ENCODE measurements at places on chromosomes 12 and 14.

GRCh38 chr12:46207644-46208043 lies 61.2 kb downstream of the SLC38A1 start:
- H3K4me3 ChIP-seq = no peak overlapping the region
- no peak for DNase-seq
- H3K27me3 ChIP-seq = no peaks in the 10 kb centered on the region
- H3K36me3 ChIP-seq = peaks cover 83% of the 10 kb centered on the region

GRCh38 chr12:88572781-88573549 lies 7.3 kb downstream of the KITLG start:
- no peaks in the 10 kb centered on the region for H3K36me3 ChIP-seq
- no peaks in the 10 kb centered on the region for H3K4me1 ChIP-seq
- peaks cover 1% of the 10 kb centered on the region for H3K27me3 ChIP-seq
- H3K4me3 ChIP-seq = no peak overlapping the region

DNA sequence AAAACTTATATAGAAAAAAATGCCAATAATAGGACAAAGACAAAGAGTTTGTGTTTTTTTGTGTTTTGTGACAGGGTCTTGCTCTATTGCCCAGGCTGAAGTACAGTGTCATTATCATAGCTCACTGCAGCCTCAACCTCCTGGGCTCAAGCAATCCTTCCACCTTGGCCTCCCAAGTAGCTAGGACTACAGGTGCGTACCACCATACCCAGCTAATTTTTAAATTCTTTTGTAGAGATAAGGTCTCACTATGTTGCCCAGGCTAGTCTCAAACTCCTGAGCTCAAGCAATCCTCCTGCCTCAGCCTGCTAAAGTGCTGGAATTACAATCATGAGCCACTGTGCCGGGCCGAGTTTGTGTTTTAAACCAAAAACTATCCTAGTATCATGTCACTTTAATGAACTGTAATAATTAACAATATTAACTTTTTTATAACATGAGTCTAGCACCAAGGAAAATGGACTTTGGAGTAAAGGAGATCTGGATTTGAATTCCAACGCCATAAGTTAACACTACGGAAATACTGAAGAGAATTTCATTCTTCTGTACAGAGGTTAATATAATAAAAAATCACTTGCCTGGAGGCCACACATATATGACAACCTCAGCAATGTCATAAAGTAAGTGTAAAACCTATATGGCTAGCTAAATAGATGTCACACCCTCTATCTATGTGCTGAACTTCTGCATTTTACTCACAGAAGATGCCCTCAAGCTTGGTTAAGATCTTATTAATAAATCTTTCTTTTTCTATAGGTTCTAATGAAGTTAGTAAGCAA lies 53.2 kb downstream of the EPS8 start:
- no peak for DNase-seq
- H3K27me3 ChIP-seq = peaks cover 11% of the 10 kb centered on the region
- no peak overlapping the region for H3K4me3 ChIP-seq

DNA sequence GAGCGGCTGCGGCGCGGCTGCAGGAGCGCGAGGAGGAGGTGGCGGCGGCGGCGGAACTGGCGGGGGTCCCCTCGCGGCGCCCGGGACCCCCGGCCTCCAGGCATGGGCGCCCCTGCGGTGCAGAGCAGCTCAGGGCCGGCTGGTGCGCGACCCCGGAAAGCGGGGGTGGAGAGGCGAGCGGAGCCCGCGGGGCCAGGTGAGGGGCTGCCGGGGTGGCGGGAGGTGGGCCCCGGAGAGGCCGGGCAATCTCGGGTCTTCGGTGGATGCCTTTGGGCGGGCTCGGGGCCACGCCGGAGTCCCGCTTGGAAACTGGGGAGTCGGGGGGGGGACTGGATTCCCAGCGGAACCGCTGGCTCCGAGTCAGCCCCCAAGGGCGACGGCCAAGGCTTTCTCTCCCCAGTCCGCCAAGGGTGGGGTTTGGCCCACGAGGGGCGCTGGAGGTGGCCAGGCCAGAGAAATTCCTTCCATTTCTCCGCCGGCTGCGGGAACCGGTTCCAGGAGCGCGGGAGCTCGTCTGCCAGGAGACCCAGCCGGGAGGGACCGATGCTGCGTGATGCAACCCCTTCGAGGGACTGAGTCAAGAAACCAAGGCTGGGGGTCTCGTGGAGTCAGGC lies 13.9 kb upstream of the NR4A1 start:
- no peaks in the 10 kb centered on the region for H3K27me3 ChIP-seq
- DNase-seq = no peak
- peaks cover 28% of the 10 kb centered on the region for H3K4me1 ChIP-seq
- peak overlapping the region; percentile 45 for H3K4me3 ChIP-seq
- no peak overlapping the region for H3K27ac ChIP-seq

DNA sequence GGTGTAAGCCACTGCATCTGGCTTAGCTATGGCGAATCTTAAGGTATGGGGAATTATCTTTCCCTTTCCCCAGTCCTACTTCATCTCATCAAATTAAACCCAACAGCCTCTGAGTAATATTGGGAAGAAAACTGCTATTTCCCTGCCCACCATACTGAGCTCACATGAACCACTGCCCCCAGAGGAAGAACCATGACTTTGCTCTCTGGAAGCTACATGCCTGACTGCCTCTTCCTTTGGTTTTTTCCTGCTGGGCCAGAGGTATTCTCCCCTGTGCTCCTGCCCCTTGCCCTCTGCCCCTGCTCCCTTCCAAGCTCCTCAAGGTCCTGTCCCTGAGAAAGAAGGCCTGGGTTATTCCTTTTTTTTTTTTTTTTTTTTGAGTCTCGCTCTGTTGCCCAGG lies 15.2 kb downstream of the RILPL2 start:
- H3K4me1 ChIP-seq = peaks cover 6% of the 10 kb centered on the region

DNA sequence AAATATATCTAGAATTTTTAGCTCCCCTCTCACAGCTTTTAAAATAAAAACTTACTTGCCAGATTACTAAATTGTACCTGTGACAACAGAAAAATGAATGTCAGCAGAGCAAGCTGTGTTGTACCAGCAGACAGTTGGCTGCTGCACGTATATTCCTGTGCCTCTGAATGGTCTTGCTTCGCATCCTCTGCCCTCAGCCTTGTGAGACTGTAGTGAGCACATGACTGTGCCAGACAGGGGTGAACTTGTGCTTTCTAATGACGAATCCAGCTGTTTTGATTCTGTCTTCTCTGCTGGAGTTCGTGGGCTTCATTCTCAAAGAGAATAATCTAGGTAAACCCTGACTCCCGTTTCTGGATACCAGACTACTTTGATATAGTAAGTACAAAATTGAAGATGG lies 58.3 kb upstream of the FRMD6 start:
- H3K27me3 ChIP-seq = peaks cover 32% of the 10 kb centered on the region
- H3K4me1 ChIP-seq = peaks cover 7% of the 10 kb centered on the region
- DNase-seq = no peak
- no peak overlapping the region for H3K27ac ChIP-seq

DNA sequence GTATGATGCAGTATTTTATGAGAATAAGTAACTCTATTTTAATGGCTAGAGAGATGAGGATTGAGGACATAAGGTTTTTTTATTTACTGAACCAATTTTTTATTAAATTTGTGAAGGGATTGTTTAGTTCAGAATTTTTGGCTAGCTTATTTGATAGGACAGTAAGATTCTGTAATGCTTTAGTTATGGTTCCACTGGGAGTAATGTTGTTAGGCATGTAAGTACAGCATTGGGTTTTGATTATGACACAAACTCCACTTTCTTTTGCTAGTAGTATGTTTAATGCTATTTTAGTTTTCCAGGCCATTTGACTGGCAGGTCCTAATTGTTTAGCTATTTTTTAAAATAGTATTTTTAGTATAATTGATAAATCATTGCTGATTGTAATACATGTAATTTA lies 33.8 kb upstream of the LRRC10 start:
- no peaks in the 10 kb centered on the region for H3K36me3 ChIP-seq
- H3K4me1 ChIP-seq = peaks cover 1% of the 10 kb centered on the region
- H3K4me3 ChIP-seq = no peak overlapping the region
- peaks cover 25% of the 10 kb centered on the region for H3K27me3 ChIP-seq
- no peak for DNase-seq

- no peaks in the 10 kb centered on the region for H3K27me3 ChIP-seq
- no peak for DNase-seq
- H3K27ac ChIP-seq = no peak overlapping the region
- H3K36me3 ChIP-seq = no peaks in the 10 kb centered on the region
- no peaks in the 10 kb centered on the region for H3K4me1 ChIP-seq
Observed at GRCh38 chr14:90381999-90382451, 14.8 kb upstream of the CALM1 start.

- H3K27me3 ChIP-seq = no peaks in the 10 kb centered on the region
- H3K27ac ChIP-seq = peak overlapping the region; percentile 86
- peak overlapping the region; percentile 59 for H3K4me3 ChIP-seq
- DNase-seq = no peak
Observed at GRCh38 chr14:63523735-63524426, 19.3 kb downstream of the PPP2R5E start.

DNA sequence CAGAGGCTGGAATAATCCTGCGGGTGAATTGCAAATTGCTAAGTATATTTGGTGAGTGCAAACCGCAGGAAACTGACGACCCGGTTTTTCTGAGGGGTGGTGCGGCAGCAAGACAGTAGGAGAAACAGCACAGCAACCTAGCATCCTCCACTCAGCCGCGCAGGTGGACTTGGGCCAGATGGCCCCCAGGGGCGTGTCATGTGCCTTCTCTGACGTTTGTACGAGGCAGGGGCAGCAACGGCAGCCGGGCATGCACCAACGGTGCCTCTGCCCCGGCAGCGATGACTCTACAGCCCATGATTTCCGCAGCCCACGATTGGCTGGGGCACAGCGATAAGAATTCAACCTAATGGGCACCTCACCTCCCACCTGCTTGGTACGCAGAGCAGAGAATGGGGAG lies 11.1 kb upstream of the CLEC2A start:
- H3K27me3 ChIP-seq = peaks cover 28% of the 10 kb centered on the region
- peak overlapping the region; percentile 60 for H3K4me3 ChIP-seq
- H3K4me1 ChIP-seq = peaks cover 17% of the 10 kb centered on the region
- H3K27ac ChIP-seq = no peak overlapping the region
- no peak for DNase-seq

- H3K4me3 ChIP-seq = no peak overlapping the region
- H3K27me3 ChIP-seq = no peaks in the 10 kb centered on the region
- H3K27ac ChIP-seq = no peak overlapping the region
- H3K36me3 ChIP-seq = peaks cover 15% of the 10 kb centered on the region
Observed at GRCh38 chr12:106364261-106364660, 6.7 kb downstream of the POLR3B start.

- H3K36me3 ChIP-seq = no peaks in the 10 kb centered on the region
- H3K27ac ChIP-seq = no peak overlapping the region
- H3K27me3 ChIP-seq = no peaks in the 10 kb centered on the region
- no peak for DNase-seq
- H3K4me3 ChIP-seq = no peak overlapping the region
Observed at GRCh38 chr12:50520416-50521207, 15.8 kb downstream of the DIP2B start.

DNA sequence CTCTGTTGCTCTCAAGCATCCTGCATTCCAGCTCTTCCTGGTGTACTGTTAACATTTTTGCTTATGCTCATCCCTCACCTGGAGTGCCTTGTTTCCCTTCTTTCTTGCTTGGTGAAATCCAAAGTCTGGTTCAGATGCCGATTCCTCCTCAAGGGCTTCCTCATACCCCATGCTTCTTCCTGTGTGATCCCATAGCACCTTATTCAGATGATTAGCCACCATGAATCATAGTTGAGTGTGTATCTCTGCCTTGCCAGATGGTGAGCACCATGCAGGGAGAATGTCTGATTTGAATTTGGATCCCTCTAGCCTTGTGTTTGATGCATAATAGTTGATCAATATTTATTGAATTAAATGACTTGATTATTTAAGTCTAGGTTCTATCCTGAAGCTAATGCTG lies 39.4 kb upstream of the ANO4 start:
- no peak for DNase-seq
- H3K27ac ChIP-seq = no peak overlapping the region
- H3K4me3 ChIP-seq = no peak overlapping the region
- no peaks in the 10 kb centered on the region for H3K36me3 ChIP-seq

DNA sequence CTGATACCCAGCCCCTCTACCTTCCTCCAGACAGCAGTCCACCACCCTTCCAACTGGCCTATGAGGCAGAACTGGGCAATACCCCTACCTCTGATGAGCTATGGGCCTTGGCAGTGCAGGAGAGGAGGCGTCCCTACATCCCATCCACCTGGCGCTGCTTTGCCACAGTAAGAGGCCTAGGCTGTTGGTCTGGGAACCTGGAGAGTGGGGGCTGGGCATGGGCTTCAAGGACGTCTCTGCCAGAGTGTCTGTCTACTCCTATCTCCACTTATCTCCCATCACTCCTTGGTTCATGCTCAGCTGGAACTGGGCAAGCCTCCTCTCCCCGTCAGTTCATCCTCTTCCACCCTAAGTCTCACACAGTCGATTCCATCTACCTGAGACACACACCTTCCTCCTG lies 6.5 kb downstream of the AMHR2 start:
- H3K36me3 ChIP-seq = no peaks in the 10 kb centered on the region
- no peaks in the 10 kb centered on the region for H3K27me3 ChIP-seq

DNA sequence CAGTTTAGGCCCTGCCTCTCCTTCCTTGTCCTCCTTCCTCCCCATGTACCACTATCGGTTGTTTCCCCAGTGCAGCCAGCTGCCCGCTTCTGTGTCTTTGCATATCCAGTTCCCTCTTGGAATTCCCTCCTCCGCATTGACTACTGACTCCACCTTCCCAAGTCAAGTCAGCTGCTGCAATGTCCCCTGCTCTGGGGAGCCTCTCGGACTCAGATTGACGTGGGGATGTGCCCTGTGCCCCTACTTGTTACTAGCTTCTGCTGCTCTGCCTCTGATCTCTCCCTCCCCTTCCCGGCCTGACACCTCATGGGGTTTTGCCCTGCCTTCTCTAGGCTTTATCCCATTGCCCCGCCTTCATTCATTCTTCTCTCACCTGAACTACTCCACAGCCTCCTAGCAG lies 2.1 kb upstream of the CD9 start:
- no peaks in the 10 kb centered on the region for H3K36me3 ChIP-seq
- H3K4me1 ChIP-seq = no peaks in the 10 kb centered on the region
- no peak for DNase-seq
- H3K4me3 ChIP-seq = no peak overlapping the region
- no peak overlapping the region for H3K27ac ChIP-seq

GRCh38 chr12:75764091-75764841 lies 252.9 kb upstream of the KRR1 start:
- H3K27ac ChIP-seq = no peak overlapping the region
- H3K4me1 ChIP-seq = no peaks in the 10 kb centered on the region
- H3K4me3 ChIP-seq = no peak overlapping the region
- peaks cover 13% of the 10 kb centered on the region for H3K27me3 ChIP-seq
- no peak for DNase-seq
- H3K36me3 ChIP-seq = no peaks in the 10 kb centered on the region

GRCh38 chr12:101875162-101875561 lies 2.2 kb upstream of the DRAM1 start:
- no peaks in the 10 kb centered on the region for H3K27me3 ChIP-seq
- DNase-seq = no peak
- H3K4me3 ChIP-seq = no peak overlapping the region

- no peak for DNase-seq
- no peak overlapping the region for H3K4me3 ChIP-seq
- no peaks in the 10 kb centered on the region for H3K27me3 ChIP-seq
- no peak overlapping the region for H3K27ac ChIP-seq
- no peaks in the 10 kb centered on the region for H3K4me1 ChIP-seq
Observed at GRCh38 chr12:100179252-100179651, 21.4 kb upstream of the ACTR6 start.

- no peak overlapping the region for H3K4me3 ChIP-seq
- peaks cover 15% of the 10 kb centered on the region for H3K36me3 ChIP-seq
- no peak overlapping the region for H3K27ac ChIP-seq
- peaks cover 19% of the 10 kb centered on the region for H3K4me1 ChIP-seq
Observed at GRCh38 chr14:103534576-103535061, 5.6 kb downstream of the TRMT61A start.
